PC-3 (cell line): ENCODE measurements at places on chromosomes 2 and 18.

GRCh38 chr2:69032336-69032735, 19.4 kb downstream of the ANTXR1 start:
- H3K4me1 ChIP-seq, result no peaks in the 10 kb centered on the region
- no peaks in the 10 kb centered on the region for H3K27me3 ChIP-seq
- H3K27ac ChIP-seq, result no peak overlapping the region
- H3K4me3 ChIP-seq, result no peak overlapping the region
- no peak for DNase-seq

GRCh38 chr18:73653827-73654226, 493.8 kb downstream of the FBXO15 start:
- H3K27me3 ChIP-seq, result no peaks in the 10 kb centered on the region
- no peaks in the 10 kb centered on the region; the same call in 1 of the 2 replicates for H3K4me1 ChIP-seq
- no peak overlapping the region for H3K27ac ChIP-seq
- no peak overlapping the region for H3K4me3 ChIP-seq
- no peaks in the 10 kb centered on the region for H3K36me3 ChIP-seq

- H3K27ac ChIP-seq, result no peak overlapping the region
- H3K27me3 ChIP-seq, result no peaks in the 10 kb centered on the region
These were observed 41.0 kb downstream of the NFATC1 start for GRCh38 chr18:79436556-79437275.

DNA sequence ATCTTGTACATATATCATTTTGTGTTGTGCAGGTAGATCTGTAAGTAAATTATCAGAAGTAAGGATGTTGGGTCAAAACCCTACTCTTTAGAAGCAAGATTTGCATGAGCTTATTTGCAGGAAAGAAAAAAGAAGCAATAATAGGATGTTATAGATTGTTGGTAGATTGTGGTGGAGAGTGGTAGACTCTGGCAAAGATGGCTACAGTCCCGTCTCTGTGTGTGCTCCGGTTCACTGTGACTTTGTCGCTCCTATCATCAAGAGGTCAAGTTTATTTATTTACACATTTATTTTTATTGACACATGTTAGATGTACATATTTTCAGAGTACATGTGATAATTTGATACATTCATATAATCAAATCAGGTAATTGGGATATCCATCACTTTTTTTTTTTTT, 81.0 kb upstream of the NDUFV2 start:
- peaks cover 41% of the 10 kb centered on the region for H3K4me1 ChIP-seq
- H3K4me3 ChIP-seq, result no peak overlapping the region
- no peak overlapping the region for H3K27ac ChIP-seq
- no peaks in the 10 kb centered on the region for H3K27me3 ChIP-seq
- DNase-seq, result no peak
- H3K36me3 ChIP-seq, result no peaks in the 10 kb centered on the region

DNA sequence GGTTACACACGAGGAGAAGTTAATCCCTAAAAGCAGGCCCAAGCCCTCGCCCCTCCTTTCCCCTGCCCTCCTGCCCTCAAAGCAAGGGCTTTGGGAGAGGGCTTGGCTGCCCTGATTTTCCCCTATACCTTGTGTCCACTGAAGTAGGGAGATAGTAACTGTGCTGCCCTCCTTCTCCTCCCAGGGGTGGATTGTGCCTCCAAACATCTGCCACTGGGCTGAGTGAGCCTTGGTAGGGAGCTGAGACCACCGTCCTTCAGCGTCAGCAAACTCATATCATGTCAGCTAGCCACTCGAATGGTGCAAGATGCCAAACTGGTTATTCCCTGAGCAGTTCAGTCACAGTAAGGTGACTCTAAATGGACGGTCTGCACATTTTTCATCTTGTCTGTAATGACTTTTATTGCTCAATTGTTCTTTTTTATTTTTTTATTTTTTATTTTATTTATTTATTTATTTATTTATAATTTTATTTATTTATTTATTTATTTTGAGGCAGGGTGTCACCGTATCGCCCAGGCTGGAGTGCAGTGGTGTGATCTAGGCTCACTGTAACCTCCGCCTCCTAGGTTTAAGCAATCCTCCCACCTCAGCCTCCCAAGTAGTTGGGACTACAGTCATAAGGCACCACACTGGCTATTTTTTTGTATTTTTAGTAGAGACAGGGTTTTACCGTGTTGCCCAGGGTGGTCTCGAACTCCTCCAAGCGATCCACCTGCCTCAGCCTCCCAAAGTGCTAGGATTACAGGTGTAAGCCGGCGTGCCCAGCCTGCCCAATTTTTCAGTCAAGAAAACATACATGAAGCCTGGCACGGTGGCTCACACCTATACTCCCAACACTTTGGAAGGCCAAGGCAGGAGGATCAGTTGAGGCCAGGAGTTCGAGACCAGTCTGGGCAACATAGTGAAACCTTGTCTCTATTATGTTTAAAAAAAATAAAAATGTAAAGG, 8.7 kb downstream of the PCBP1 start:
- no peak overlapping the region for H3K4me3 ChIP-seq
- H3K4me1 ChIP-seq, result peaks cover 16% of the 10 kb centered on the region
